CD14-positive monocyte (primary cell): ENCODE measurements at places on chromosomes 5 and 9.

DNA sequence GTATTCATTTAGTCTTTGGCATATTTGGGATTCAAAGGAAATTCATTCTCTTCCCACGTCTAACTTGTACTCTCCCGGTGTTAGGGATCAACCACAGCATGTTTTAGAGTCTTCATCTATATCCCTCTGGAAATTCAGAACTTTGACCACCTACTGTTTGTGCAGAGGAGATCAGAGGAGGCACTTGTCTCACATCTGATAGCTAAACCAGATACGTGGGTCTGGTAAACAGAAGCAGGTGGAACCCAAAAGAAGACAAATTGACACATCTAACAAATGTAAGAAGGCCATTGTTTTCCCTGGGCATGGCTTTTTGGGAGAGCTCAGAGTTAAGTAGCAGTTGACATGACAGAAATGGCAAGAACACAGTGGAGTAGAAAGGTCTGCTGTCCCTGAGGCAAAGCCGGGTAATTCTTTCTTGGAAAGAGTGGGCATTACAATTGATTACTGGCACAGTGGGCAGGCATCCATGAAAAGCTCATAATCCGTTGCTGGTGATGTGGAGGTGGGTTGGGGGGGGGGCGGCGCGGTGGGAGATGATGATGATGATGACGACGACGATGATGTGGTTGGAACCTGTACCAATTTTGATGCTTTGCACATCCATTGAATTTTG lies 27.5 kb downstream of the PIP5K1B start:
- no peak for DNase-seq

GRCh38 chr5:172686111-172686510 lies 45.0 kb downstream of the NEURL1B start:
- DNase-seq: no peak

DNA sequence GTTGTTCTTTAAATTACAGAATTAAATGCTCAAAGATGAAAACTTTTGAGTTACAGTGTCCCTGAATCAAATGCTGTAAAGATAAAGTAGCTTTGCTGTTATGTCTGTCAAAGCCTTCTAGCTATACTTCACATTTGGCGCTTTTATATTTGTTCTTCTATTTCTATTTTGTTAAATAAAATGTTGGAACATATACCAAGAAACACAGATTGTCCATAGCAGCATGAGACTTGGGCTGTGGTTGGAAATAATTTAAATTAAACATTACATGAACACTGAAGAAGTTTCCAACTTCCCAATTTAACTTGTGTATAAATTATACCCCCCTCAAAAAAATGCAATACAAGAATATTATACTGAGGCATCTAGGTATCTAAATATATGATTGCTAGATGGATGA lies 249.8 kb downstream of the NR2F1-AS1 start:
- DNase-seq: no peak

GRCh38 chr5:34496260-34496691 lies 159.9 kb upstream of the RAI14 start:
- DNase-seq: no peak

DNA sequence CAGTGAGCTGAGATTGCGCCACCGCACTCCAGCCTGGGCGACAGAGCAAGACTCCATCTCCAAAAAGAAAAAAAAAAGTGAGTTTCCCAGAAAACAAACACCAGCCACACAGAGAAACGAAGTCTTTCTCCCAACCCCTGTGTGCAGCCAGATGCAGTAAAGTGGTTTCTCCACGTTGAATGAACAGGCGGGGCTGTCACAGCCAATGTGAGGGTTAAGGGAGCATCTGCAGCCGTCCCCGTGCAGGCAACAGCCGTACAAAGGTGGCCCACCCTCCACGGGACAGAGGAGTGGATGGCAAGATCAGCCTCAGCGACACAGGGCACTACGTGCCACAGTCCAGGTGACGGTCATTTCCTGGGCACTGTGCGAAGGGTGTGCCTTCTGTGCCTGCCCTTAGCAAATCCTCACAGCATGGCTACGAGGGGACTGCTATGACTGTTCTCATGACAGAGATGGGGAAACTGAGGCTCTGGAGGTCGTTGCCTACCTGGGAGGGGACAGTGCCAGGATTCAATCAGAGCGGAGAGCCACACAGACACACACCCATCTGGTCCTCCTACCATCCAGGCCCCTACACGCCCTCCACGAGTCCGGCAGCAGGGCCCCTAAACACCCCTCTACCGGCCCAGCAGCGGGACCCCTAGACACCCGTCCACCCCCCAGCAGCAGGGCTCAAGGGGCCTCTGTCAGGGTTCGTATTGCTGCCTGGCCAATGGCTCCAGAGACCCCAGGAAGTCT lies 2.3 kb downstream of the VAV2 start:
- DNase-seq: no peak

DNA sequence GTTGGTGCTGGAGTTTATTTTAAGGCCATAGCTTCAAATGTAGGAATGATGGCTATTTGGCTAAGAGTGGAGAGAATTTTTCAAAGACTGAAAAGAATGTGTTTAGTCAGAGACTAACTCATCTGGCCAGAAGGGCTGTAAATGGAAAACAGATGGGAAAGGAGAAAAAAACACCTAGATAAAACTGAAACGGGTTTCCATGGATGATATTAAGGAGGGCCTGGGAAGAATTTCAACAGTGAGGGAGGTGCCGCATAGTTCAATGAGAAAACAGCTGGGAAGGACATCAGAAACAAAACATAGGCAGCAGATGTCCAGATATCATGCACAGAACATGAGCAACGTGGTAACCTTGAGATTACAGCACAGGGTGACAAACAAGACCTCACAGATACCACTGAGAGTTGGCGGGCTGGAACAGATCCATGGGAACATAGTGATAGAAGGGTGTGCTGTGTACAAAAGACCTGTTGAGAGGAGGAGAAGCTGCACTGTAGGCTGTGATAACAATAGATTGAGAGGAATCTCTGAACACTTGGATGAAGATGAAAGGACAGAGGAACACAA lies 31.2 kb upstream of the RAD23B start:
- DNase-seq: no peak

DNA sequence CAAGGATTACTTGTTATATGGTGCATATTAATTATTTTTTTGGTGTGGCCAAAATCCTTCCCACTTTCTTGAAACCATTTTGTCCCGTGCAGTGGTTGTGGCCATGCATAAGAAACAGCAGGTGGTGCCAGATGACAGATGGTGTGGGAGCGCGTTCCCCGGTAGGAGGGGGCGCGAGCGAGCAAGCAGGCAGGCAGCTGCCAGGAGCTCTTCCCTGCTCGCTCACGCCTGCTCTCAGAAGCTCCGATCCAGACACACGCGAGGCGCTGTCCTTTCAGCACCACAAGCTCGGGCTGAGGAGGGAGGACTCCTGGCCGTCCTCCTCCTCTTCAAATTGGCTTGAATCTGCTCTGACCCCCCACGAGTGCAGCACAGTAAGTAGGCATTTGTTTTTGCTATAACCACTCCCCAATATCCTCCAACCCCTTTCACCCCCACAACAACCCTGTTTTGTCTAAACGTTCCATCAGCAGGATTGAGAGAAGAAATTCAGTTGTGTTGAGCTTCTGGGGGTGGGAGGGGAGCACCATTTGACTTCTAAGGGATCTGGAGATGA lies at the start of gene NSG2:
Gene NSG2, plus strand, starts transcription at position 237 of the 556 bp plus-strand sequence. CDS start 1,050 bp downstream, outside the sequence.
- no peak for DNase-seq

DNA sequence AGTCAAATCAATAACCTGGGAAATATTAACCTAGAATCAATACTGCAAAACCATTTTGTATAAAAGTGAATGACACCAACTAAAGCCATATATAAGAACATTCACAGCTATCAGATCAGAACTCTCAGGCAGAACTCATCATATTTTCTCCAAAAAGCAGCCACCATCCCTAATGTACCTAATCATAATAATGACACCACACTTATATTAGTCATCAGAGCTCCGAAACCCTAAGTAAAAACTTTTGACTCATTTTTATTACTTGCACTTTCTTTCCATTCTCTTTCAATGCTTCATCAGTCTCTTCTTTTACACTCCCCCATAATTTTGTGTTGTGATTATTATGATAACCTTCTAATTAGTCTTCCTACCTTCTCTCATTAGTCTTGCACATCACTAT lies 45.3 kb downstream of the INSL6 start:
- no peak for DNase-seq
